Umbilical cord (tissue), 2 donors: ENCODE measurements at places on chromosomes 3 and 15.

DNA sequence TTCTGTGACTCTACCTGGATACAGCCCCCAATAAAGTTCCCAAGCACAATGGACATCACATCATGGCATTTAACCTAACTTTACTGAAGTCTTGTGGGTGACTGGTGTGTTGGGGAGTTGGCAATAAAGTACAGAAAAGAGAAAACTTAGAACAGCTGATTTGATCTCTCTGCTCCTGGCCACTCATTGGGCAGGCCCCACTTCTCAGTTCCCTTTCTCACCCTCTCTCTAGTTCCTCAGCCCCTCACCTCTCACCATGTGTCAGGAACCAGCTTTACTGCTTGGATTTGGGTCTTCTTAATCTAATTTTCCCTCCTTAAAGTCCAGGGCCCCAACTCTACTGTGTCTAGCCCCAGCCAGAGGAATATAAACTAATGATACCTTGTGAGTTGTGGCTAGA is 713 bp upstream of the MUC13 start:
- no peak for DNase-seq

GRCh38 chr3:187792521-187792920 is 47.3 kb upstream of the BCL6 start:
- DNase-seq, result no peak

- DNase-seq, result no peak
Observed at GRCh38 chr3:107452436-107452835, 70.3 kb upstream of the BBX start.

DNA sequence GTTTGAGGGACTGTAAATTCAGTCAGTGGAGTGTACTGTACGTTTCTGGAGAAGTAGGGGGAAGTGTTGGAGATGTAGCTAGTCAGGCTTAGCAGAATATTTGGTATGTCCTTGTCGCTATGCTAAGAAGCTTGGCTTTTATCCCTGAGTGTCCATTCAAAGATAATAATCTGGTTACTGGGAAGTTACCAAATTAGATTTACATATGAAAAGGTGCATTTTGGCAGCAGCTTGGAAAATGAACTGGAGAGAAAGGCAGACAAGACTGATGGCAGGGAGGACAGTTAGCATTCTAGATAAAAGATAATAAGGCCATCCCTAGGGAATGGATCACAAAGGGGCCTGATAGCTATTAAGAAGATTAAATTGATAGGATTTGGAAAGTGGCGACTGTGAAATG is 58.7 kb downstream of the P2RY1 start:
- no peak for DNase-seq

- no peak for DNase-seq
Observed at GRCh38 chr3:160998581-160998980, 106.6 kb downstream of the B3GALNT1 start.

DNA sequence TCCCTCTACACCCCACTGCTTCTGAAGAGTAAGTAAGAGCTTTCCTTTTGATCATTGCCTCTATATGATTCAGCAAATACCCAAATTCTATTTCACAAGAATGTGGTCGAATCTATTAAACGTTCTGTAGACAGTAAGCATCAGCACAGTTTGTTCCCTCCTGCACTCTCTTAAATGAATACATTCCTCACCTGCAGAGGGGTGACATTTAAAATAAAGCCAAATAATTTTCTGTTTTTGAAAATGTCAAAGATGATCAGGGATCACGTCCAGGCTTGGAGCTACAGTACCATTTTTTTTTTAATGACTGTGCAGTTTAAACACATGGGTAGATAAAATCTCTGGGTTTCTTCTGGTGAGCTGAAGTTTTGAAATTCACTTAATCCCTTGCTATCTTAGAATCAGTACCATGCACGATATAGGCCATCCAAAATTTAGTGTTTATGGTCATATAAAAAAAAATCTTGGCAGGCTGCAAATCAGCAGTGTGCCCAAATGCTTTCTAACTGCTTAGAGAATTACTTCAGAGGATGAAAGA is 12.8 kb downstream of the PYDC2 start:
- DNase-seq, result peak; percentile 83

DNA sequence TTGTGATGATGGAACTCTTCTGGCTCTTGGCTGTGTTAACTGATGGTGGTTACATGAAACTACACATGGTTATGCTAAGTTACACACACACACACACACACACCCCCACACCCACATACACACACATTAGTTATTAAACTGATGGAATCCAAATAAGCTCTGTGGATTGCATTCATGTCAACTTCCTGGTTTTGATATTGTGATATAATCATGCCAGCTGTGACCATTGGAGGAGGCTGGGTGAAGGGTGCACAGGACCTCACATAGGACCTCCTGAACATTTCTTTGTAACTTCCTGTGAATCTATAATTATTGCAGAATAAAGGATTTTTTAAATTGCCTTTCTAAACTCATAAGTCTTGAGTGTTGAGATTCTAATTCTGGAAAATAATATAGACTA is 58.9 kb upstream of the LIMD1 start:
- DNase-seq, result no peak

GRCh38 chr3:130770644-130771043 is 24.0 kb upstream of the PIK3R4 start:
- no peak for DNase-seq

- no peak for DNase-seq
Observed at GRCh38 chr3:183782576-183783276, 42.7 kb downstream of the MAP6D1 start.

DNA sequence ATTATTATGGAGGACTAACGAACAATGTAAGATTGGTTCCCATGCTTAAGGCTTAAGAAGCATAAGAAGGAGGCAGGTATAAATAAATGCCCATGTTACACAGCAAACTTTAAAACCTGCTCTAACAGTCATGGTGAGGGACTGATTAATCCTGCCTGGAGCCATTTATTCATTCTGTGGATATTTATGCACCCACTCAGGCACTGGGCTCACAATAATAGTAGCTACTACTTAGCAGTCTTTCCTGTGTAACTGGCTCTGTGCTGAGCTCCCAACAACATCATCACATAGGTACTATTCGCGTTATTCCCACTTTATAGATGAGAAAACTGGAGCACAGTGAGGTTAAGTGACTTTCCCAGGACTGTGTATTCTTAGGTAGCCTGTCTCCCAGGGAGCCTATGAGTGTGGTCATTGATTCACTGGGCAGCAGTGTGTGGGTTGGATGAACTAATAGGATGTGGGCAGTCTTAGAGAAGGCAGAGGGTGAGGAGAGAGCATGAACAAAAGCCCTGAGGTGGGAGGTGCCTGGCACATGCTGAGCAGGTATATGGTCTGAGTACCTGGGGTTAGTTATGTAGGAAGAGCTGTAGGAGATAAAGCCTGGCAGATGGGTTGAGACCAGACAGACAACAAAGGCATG is 44.1 kb upstream of the UMPS start:
- no peak for DNase-seq

- no peak for DNase-seq
Observed at GRCh38 chr3:109018828-109019227, 65.1 kb upstream of the GUCA1C start.
